Stimulated activated CD4-positive, alpha-beta T cell treated with anti-CD3 and anti-CD28 coated beads, Interleukin-1b, Interleukin-23, amount 100 ng/mL, for 1 hour (primary cell): ENCODE measurements at places on chromosomes 5 and 9.

GRCh38 chr5:77292026-77292757, 81.7 kb downstream of the PDE8B start:
- no peak for DNase-seq

DNA sequence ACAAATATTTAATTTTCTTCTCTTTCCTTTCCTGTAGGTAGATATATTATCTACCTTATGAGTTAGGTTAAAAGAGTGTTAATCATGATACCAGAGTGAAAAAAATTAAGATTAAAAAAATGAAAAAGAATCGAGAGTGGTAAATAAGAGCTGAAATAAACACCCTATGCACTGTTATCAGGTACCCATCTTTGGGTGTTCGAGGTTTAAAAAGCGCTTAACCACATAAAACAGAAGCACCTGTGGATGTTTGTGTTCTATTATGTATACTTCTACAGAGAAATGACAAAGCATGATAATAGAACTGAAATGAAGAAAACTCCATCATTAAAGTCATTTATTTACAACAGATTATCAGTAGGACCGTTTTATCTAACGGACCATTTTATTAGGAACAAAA, 25.7 kb upstream of the GCNT4 start:
- no peak for DNase-seq

- no peak for DNase-seq
These were observed 11.0 kb downstream of the AKNA start for GRCh38 chr9:114376586-114377445.

GRCh38 chr9:134338394-134339182, 12.3 kb downstream of the RXRA start:
- DNase-seq: no peak

- DNase-seq: no peak
These were observed 52.4 kb downstream of the SEC61B start for GRCh38 chr9:99274495-99274894.

DNA sequence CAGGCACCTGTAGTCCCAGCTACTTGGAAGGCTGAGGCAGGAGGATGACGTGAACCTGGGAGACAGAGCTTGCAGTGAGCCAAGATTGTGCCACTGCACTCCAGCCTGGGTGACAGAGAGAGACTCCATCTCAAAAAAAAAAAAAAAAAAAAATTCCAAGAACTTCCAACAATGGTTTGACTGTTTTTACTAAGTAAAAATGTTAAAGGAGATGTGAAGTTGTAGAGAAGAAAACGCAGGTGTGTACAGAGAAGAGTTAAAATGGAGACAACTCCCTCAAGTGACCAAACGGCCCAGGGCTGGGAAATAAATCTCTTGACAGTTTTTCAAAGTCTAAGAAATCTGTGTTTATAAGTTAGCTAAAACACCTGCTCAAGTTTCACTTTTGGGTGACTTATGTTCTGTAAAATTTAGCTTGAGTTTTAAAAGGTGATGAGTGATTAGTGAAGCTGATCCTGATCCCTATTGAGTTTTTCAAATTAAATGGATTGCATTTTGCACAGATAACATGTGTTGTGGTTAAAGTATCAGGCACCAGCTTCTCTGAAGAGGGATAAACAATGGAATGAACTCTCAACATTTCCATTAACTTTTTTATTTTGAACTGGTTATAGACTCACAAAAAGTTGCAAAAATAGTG, 255.2 kb upstream of the CD180 start:
- no peak for DNase-seq

DNA sequence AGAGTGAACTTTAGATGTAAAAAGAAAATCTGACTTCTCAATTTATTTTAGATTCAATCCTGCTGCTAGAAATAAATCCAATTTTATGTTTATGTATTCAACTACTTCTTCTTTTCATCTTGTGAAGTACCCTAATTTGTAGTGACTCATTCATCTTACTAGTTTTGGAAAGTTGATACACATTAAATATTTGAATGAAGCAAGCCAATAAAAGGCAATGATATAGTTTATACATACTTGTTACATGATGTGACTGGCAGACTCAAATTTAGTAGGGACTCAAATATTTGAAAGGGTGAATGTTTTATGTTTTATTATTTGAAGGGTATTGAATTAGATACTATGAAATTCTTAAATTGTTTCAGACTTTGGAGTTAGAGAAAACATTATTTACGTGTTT, 34.7 kb downstream of the CSNK1G3 start:
- no peak for DNase-seq

DNA sequence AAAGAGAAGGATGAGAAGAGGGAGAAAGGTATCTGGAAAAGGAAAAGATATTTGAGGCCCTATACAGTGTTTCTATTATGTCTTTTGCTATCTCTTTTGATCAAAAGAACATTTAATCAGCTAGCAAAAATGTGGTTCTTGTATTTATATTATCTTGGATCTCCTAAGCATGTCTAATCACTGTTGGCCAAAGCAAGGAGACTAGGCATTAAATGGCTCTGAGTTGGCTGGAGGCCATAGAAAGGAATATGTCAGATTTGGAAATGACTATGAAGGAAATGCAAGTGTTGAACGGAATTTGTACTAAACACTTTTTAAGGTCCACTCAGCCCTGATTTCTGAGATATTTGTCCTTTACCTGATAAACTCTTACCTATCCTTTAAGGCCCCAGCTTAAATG, 22.4 kb upstream of the THG1L start:
- no peak for DNase-seq

- no peak for DNase-seq
These were observed 424.7 kb downstream of the RAB3C start for GRCh38 chr5:59007460-59008063.

DNA sequence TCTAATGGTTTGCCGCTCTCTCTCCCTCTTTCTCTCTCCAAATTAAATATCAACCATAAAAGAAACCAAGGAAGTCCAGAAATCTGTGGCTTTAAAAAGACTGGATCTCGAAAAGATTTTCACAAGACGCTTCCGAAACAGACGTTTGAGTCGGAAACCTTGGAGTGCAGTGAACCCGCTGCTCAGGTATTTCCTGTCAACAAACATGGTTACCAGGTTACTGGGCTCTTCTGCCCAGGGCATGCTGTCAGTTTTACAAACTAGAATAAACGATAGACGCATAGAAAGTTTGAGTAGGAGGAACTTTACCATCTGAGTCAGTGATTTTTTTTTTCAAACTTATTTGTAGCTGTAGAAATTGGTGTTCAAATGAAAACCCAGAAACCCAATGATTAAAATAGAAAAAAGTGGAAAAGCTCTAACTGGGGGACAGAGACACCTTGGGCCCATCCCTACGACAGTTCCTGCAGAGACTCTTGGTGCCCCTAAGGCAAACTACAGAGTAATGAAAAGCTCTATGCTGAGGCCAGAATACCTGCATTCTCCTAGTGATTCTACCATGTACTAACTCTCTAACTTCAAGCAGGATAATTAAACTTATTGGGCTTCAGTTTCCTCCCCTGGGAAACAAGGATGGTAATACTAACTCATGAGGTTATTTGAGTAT, 90.0 kb downstream of the DOCK8 start:
- DNase-seq: no peak

DNA sequence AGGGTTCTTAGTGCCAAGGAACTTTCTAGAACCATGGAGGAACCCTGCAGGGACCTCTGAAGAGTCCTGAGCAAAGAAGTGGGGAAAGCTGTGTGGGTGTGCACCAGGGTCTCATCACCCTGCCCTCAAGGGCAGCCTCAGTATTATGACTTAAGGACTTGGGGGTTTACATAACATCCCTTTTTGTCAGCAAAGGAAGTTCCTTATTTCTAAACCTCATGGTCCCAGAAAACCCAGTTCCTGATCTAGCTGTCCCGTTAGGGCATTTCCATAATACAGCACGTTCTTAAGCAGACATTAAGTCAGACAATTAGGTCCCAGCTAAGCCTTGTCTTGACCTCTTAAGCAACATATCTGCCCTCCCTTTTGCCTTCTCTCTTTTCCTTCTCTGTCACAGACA, 57.3 kb downstream of the DAPK1 start:
- DNase-seq: no peak

GRCh38 chr5:163104464-163104863, 332.9 kb upstream of the CCNG1 start:
- no peak for DNase-seq

- DNase-seq: no peak
These were observed 54.8 kb downstream of the PWWP2A start for GRCh38 chr5:160064417-160064810.

DNA sequence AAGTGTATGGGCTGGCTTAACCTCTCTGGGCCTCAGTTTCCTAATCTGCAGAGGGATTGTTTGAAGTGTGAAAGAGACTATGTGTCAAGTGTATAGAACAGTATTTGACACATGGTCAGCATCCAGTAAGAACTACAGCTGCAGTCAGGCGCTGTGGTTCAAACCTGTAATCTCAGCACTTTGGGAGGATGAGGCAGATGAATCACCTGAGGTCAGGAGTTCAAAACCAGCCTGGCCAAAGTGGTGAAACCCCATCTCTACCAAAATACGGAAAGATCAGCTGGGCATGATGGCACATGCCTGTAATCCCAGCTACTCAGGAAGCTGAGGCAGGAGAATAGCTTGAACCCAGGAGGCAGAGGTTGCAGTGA, 31.9 kb upstream of the STING1 start:
- no peak for DNase-seq

GRCh38 chr5:123771715-123772114, 259.7 kb downstream of the CSNK1G3 start:
- no peak for DNase-seq

- no peak for DNase-seq
These were observed 21.8 kb downstream of the FLT4 start for GRCh38 chr5:180627386-180628120.

DNA sequence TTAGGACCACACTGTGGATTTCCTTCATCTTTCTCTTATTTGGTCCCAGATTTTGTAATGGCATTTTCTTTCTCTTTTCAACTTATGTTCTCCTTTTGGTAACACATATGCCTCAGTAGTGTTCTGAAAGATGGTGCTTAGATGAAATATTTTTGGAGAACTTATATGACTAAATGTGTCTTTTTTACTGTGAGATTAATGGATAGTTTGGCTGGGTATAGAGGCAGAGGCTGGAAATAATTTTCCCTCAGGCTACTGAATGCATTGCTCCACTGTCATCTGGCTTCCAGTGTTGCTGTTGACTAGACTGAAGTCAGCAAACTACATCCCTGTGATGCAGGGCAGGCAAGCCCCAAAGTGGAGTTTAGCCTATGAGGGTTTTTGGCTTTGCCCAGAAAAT, 450.9 kb downstream of the DMAC1 start:
- no peak for DNase-seq

DNA sequence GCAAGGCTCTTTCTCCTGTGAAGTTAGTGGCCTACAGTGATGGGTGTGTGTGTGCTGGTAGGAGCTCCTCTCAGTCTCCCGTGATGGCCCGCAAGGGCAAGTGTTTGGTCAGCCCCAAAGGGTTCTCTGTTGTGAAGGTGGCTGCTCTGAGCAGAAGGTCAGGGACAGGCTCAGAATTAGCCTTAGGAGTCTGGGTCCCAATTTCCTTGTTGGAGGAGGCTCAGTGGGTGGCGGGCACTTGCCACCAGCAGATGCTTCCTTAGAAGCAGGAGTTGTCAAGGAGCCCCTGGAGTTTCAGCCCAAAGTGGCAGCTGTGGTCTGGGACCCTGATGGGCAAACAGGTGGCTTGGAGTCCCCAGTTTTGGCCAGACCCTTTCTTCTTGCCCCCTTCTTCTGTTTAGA, 154.4 kb downstream of the MACROH2A1 start:
- DNase-seq: no peak

DNA sequence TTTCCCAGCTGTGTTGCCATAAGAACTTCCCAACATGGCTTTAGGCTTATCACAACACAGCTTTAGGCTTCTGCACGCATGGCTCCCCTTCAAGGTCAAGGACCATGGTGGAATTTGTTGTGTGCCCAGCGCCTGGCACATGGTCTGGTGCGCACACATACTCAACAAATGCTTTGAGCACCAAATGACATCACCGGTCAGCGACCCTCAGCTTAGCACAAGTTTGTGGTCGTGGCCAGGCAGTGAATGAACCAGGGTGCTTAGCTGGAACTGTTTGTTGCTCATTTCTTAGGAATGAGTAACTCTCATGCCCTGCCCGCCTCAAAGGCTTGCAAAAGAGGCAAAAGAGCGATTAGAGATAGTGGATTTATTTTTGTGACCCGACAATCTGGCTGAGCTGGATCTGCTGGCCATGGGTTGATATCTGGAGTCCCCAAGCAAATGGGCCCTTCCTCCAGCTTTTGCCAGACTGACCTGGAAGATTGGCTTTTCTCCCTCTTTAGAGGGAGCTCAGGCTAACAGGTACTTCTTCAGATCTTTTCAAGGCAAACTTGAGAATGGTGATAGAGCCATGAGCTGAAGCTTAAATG, 58.9 kb downstream of the DAP start:
- DNase-seq: no peak

GRCh38 chr9:125747053-125747764, at the start of gene PBX3:
PBX3 (plus strand) TSS chr9:125747373.
- DNase-seq: no peak

DNA sequence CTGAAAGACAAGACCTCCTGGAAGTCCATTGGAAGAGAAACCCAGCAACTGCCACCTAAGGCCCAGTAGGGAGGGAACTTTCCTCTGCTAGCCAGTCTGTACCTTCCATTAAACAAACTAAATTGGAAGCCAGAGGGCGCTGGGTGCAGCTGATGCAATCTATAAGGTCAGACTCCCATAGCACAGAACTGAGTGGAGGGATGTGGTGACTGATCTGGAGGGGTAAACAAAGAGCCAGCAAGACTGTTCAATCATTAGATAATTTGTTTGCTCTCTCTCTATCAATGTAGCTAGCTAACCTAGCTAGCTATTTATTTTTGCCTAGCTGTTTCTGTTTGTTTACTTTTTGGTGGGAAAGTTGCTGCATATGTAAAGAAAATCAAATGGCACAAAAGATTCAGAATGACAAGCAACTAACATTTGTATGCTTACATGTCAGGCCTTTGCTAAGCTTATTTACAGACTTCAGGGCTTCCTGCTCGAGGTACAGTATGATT, 291.8 kb upstream of the DAB2 start:
- no peak for DNase-seq

DNA sequence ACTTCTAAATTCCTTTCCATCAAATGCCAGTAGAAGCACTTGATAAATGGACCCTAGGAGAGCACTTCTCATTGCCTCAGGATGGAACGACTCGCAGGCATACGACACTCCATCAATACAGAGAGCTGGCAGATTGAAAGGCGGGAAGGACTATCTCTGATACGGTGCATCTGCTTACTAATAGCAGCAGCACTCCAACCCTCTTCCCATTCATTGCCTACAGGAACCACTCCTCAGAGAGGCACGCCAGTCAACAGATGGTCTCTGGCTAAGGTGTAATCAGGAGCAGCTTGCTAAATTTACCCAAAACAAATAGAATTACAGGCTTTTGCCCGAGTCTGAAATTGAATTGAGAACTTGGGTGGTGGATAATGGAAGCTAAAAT, 168.1 kb downstream of the EFNA5 start:
- DNase-seq: no peak
